T1000 (cell line): ENCODE measurements at places on chromosomes 6 and 20.

- no peak for DNase-seq
These were observed 60.3 kb downstream of the BMP6 start for GRCh38 chr6:7786214-7786661.

DNA sequence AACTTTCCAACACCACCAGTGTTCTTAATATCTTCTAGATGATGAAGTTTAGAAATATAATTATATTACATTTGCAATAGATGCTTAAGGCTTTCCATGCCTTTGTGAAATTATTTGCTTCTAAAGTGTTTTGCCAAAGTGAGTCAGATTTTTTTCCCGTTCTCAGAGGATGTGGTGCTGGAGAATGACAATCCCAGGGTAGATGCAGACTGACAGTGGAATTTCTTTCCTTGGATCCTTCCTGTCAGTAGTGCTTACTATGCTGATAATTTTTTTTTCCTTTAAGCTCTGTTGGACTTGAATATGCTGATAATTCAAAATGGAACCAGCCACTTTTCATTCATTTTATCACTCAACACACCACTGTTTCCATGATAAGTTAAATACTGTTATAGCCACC is 59.9 kb upstream of the SOX4 start:
- no peak for DNase-seq

DNA sequence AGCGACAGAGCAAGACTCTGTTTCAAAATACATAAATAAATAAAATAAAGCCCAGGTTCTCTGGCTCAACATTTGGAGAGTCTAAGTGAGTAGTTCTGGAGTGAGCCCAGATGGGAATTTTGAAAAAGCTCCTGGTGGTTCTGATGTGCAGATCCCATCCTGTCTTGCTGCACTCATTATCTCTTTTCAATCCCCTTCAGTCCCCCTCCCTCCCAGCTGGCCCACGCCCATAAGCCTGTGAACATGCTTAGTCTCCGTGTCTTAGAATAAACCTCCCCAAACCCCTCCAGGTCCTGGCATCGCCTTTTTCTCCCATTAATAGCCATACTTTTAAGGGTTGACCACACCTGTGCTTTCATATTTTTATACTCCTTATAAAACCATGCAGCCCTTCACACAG is 19.4 kb upstream of the TULP1 start:
- DNase-seq = no peak

DNA sequence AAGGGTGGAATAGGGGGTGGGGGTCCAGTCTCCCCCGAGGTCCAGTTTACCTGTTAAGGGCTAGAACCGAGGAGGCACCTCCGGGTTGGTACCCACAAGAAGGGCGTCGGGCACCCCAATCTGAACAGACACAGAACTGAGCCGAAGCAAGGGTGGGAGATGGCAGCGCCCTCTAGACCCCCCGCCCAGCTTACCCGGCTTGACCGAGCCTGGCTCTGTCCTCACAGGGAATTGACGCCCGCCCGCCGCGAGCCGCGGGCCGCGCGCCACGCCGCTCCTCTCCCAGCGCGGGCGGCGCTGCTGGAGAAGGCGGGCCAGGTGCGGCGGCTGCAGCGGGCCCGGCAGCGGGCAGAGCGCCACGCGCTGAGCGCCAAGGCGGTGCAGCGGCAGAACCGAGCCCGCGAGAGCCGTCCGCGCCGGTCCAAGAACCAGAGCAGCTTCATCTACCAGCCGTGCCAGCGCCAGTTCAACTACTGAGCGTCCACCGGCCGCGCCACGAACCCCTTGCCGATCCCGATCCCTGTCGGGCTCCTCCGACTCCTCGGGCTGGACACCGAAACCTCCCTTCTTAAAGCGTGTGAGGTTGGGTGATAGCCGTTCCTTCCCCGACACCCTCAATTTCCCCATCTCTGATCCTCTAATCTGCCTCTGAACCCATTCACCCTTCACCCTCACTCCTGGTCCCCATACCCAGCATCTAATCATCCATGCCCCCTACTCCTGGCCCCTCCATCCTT is 5.9 kb downstream of the TP53INP2 start:
- DNase-seq = peak; percentile 64

GRCh38 chr20:51236421-51236820 is 213.5 kb upstream of the KCNG1 start:
- no peak for DNase-seq

- DNase-seq = no peak
These were observed 811.9 kb downstream of the MAFB start for GRCh38 chr20:39876976-39877635.

- DNase-seq = no peak
These were observed 152.1 kb upstream of the RALGAPA2 start for GRCh38 chr20:20864351-20865096.

DNA sequence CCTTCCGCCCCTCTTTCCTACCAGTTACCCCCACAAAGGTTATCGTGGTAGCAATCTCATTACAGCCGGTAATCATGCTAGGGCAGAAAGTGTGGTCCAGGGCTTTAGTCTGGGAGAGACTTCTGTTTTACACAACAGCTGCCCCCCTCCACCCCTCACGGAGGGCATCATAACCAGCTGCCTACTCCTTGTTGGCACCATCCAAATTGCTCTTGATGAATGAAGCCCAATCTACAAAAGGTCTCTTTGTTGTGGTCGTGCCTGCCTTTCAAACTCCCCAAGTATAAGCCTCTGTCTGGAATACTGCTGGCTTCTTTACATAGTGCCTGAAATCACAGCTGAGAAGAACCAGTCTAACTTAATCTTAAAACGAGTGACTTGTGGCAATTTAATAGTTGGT is 157.9 kb downstream of the INSM1 start:
- DNase-seq = no peak

DNA sequence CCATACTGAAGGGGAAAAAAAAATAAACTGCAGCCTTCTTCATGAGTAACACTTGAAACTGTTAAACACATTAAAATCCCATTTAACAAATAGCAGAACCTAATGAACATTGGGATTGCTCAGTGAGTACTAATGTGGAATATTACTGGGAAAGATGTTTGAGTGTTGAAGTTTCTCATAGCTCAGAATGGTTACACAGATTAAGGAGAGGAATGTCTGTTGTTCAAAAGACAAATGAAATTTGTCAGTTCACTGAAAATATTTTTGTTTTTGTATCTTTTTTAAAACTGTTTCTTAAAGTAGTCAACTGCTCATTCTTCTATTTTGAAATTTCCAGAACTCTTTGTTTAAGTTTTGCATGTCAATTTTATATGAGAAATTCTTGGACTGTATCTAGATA is 374.3 kb downstream of the LAMA2 start:
- no peak for DNase-seq
